ENCODE measurements at places on chromosomes 7 and 10.

- no peak for DNase-seq
These were observed 138.2 kb downstream of the ADAM12 start for GRCh38 chr10:126250045-126250444.

- DNase-seq, result no peak
These were observed 462 bp upstream of the CISD1 start for GRCh38 chr10:58268454-58268945.

- DNase-seq, result no peak
These were observed 255.7 kb upstream of the DGKB start for GRCh38 chr7:15158141-15158810.

- DNase-seq, result no peak
These were observed 44.4 kb upstream of the SP4 start for GRCh38 chr7:21383227-21384220.

DNA sequence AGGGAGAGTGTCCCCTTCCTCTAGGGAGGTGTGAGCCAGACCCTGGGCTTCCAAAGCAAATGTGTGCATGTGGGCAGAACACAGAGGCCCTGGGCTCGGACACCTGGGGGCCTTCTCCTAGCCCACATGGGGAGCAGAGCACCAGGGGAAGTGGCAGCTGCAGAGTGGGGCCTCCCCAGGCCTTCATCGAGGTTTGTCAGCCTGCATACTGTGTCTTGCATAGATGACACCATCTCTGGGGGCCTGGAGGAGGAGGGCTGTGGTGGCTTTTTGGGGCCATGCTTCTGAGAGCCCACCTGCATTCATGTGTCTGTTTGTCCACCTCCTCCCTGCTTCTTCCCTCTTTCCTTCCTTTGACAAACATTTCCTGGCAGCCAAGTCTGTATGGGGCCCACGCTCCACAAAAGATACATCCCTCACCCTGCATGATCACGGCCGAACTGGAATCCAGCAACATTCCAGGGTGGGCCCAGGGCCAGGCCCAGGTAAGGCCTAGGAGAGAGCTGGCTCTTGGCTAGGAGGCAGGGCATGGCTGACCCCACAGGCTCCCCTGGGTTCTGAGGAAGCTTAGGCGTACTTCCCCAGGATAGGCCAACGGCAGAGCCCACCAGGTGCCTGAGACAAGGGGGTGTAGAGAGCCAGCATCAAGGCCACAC lies 79.2 kb downstream of the ZMIZ1 start:
- DNase-seq, result no peak

DNA sequence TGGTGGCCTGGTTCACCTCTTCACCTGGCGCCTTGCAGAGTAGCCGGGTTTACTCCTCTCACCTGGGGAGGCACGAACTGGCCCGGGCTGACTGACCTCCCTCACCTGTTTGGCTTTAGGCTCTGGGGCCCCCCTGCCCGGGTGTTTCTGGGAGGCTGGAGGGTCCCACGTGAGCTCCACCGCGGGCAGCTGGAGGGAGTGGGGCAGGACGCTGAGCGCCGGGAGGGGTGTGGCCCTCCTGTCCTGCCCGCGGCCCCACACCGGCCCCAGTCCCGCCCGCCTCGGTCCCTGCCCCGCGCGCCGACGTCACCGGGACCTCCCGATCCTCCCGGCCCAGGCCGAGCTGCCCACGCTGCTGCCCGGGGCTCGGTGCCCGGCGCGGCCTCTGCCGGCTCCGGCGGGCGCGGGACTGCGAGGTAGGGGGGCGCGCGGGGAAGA lies at the start of gene AMZ1:
Gene AMZ1 (plus strand): TSS at position 322 of the 438 bp plus-strand sequence. CDS start 12,250 bp downstream, outside the sequence.
- DNase-seq, result no peak

- no peak for DNase-seq
These were observed 66.0 kb downstream of the SRPK2 start for GRCh38 chr7:105322655-105323277.

GRCh38 chr7:23403970-23404369 lies 66.3 kb downstream of the IGF2BP3 start:
- no peak for DNase-seq

- no peak for DNase-seq
These were observed 12.7 kb downstream of the MMP21 start for GRCh38 chr10:125762692-125763648.

GRCh38 chr10:80468002-80468401 lies 13.9 kb downstream of the TSPAN14 start:
- DNase-seq, result no peak

DNA sequence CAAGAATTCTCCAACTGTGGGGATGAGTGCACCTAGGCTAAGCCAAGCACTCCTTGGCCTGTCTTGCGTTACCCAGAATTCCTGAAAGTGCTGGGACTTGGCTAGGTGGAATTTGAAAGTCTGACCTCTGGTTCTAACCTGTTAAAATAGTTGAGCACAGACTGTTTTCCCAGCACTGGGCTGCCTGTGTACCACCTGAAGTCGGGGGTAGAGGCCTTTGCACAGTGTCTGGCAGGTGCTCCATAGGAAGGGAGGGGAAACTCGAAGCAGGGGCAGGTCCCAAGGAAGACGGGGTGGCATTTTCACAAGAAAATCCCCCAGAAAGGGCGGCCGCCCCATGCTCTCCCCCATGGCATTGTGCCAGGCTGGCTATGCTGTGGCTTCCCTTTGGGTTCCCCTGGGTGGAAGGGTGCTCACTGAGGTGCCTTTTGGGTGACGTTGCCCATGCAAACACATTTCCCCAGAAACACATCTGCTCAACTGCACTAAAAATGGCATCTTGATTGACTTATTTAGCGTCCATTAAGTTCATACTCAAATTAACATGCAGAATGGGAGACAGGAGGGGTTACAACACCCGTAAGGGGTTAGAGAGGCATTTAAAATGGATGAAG lies 62.9 kb downstream of the SYPL1 start:
- DNase-seq, result no peak

- peak; percentile 35 for DNase-seq
These were observed 624 bp upstream of the CEP55 start for GRCh38 chr10:93495654-93496321.

DNA sequence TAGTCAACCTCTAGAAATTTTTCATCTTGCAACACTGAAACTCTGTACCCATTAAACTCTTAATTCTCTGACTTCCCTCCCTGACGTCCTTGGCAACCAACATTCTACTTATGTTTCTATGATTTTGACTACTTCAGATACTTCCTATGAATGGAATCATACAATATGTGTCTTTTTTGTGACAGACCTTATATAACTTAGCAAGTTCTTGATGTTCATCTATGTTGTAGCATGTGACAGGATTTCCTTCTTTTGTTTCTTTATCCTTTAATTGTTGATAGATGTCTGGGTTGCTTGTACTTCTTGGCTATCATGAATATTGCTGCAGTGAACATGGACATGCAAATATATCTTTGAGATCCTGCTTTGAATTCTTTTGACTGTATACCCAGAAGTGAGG lies 240.8 kb downstream of the ADK start:
- no peak for DNase-seq

DNA sequence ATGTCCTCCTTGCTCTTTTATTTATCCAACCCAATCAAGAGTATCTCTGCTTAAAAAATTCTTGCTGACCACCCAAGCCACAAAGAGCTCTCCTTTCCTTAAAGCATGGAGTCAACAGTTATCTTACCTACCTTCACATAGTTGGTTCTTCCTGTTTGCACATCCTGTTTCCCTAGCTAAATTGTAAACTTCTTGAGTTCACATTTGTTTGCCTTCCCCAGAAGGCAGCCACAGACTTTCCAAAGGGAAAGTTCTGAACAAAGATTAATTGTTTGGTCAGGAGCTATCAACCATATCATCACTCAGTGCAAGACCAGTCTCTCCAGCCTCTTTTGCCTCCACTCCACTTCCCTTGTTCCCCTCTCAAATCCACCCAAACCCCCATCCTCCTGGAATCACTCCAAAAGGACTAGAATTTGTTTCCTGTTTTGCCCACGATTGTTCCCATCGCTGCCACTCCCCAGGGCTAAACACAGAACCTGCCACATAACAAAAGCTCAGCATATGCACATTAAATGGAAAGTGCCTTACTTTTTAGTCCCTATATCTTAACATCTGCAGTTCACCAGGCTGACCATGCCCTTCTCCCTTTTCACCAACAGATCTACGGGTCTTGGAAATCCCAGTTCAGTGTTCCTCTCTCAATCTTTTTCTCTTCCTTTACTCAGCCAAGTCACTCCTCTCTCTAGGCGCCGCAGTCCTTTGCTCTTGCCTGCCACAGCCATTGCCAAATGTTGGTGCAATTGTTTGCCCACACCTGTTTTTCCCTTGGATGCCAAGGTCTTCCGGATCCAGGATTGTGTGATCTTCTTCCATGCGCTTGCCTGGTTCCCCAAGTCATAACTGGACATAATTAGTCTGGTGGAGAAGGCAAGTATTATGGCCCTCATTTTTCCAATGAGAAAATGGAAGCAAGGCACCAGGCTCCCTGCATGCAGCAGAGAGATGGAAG lies 265.5 kb downstream of the KCNMA1 start:
- no peak for DNase-seq

DNA sequence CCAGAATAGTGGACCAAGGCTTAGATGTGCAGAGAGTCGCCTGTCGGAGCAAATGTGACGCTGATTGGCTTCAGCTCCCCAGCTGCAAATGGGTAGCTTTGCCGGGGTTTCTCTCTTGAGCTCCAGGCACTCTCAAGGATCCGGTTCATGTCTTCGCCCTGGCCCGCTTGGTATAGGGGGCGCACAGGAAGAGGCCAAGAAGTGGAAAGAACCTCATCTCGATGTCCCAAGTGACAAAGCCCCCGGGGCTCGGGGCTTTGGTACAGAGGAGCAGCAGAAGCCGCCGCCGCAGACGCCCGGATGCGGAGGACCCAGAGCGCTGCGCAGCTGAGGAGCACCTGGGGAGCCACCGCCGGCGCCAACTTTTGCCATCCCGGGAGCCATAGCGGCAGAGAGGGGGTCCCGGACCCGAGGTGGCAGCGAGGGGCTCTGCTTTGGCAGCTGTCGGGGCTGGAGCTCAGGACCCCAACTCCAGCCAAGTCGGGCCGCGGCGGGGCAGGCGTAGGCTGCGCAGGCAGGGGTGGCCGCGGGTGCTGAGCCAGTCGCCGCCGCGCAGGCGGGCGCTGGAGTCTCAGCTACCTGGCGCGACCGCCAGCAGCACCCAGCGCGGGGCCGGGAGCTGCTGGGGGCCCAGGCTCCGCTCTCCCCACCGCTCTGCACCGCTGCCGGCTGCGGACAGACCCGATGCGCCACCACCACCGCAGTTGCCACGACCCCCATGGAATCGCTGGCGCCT lies 466.6 kb downstream of the XPNPEP1 start:
- no peak for DNase-seq

- no peak for DNase-seq
These were observed 237.1 kb upstream of the GALNT17 start for GRCh38 chr7:70894799-70895198.

DNA sequence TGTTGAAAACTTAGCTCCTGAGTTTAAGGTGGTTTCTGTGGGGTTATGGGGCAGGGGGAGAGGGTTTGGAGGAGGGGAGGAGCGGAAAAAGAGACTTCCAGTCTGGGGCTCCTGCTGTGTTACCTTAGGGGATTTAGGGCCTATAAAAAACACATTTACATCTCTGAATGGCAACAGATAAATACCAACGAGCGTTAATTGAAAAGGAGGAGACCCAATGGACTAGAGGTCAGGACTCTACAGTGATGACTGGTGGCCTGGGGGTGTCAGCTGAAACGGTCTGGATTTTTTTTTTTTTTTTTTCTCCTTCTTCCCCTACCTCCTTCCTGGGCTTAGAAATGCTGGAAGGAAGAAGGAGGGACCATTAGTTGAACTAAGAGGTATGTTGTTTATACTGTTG lies 47.4 kb downstream of the AUTS2 start:
- DNase-seq, result no peak

GRCh38 chr10:129369566-129369965 lies 97.5 kb upstream of the MGMT start:
- no peak for DNase-seq

- DNase-seq, result no peak
These were observed 82.3 kb downstream of the HTR7 start for GRCh38 chr10:90775351-90776028.

GRCh38 chr10:68106656-68107055 lies 2.6 kb upstream of the MYPN start:
- DNase-seq, result no peak

DNA sequence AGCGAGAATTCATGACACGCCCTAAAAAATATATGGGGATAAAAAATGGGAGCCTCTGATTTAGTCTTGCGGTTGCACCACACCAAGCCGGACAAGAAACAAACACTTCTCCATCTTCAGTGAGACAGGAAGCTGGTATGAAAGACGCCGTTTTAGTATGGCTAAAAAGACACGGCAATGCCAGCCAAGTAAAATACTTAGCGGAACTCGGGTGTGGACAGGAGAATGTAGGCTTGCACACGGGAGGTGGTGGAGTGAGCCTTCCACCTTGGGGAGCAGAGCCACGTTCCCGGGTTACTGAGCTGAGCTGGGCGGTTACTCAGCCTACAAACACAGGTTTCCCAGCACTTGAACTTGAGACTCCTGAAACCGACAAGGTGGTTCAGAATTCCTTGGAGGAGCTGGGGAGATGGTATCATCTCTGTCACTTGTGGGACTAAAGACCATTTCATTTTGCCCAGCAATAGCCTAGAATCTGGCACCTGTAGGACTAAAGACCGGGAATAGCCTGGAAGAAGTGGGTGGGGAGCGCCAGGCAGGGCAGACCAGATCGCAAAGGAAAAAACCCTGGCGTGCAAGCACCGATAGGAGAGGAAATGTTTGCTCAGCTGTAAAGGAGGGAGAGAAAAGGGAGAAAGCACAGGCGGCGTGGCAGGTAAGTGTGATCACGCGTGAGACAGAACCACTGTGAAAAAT lies 34.8 kb upstream of the SEPHS1 start:
- DNase-seq, result no peak

DNA sequence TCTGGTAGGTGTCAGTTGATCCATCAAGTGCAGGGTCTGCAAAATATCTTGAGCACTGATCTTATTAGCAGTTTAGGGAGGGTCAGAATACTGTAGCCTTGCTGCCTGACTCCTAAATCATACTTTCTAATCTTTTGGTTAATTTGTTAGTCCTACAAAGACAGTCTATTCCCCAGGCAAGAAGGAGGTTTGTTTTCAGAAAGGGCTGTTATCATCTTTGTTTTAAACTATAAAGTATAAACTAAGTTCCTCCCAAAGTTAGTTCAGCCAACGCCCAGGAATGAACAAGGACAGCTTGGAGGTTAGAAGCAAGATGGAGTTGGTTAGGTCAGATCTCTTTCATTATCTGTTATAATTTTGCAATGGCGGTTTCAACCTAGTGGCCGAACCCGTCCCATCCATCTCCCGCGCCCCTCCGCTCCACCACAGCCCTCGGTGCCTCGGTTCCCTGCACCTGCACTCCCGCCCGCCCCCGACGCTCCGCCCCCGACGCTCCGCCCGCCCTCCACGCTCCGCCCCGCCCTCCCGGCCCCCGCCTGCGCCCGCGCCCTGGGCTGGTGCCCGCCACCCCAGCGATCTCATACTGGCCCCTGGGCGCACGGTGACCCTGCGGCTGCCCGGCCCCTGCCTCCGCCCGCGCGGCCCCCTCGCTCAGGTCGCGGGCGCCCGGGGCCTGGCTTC lies at the start of gene ADCK2:
Gene ADCK2 (plus strand): TSS at position 564 of the 681 bp plus-strand sequence. CDS start 386 bp downstream, outside the sequence.
- DNase-seq, result peak; percentile 83

GRCh38 chr10:42690449-42691360 lies 52.3 kb upstream of the ZNF33B start:
- no peak for DNase-seq
